ENCODE measurements at places on chromosomes 5 and 9.

DNA sequence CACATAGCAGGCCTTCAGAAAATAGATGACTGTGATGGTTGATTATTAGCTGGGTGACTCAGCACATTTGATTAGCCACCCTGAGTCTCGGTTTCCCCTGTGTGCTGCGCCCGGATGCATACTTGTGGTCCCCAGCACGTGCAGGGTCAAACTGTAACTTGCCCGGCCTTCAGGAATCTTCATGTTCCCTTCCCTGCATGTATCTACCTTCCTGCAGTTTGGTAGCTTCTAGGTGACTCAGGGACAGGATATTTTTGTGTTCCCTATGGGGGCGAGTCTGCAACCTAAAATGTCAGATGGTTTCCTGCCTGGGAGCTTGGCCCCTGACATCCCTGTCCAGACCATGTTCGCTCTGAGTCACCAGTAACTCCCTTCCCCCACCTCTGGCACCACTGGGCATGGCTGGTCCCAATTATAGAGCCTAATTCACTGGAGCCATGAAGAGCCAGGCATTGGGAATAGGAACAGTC is 13.2 kb downstream of the PTGS1 start:
- DNase-seq = no peak

- DNase-seq = no peak
Measured at GRCh38 chr9:133812077-133812868, 74.1 kb upstream of the SARDH start.

- no peak for DNase-seq
Measured at GRCh38 chr5:139282197-139282557, 11.4 kb upstream of the MATR3 start.

GRCh38 chr9:136762221-136762691 is 2.1 kb downstream of the LCN15 start:
- DNase-seq = no peak
